ENCODE measurements at places on chromosomes 6 and 20.

DNA sequence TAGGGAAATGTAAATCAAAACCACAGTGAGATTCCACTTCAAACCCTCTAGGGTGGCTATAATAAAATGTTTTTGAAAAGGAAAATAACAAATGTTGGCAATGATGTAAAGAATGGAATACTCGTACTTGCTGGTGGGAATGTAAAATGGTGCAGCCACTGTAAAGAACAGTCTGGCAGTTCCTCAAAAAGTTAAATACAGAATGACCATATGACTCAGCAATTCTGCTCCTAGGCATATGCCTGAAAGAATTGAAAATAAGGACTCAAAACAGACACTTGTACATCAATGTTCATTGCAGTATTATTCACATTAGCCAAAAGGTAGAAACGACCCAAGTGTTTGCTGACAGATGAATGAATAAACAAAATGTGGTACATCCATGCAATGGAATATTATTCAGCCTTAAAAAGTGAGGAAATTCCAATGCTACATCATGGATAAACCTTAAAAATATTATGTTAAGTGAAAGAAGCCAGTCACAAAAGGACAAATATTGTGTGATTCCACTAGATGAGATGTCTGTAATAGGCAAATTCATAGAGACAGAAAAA, 10.2 kb upstream of the RNF114 start:
- no peak for DNase-seq

- DNase-seq: no peak
Observed at GRCh38 chr6:114712129-114712662, 369.4 kb upstream of the HS3ST5 start.

- peak; percentile 88 for DNase-seq
Observed at GRCh38 chr6:26594730-26595632, 1.8 kb upstream of the ABT1 start.

GRCh38 chr6:138972226-138972665, 15.8 kb downstream of the REPS1 start:
- no peak for DNase-seq

DNA sequence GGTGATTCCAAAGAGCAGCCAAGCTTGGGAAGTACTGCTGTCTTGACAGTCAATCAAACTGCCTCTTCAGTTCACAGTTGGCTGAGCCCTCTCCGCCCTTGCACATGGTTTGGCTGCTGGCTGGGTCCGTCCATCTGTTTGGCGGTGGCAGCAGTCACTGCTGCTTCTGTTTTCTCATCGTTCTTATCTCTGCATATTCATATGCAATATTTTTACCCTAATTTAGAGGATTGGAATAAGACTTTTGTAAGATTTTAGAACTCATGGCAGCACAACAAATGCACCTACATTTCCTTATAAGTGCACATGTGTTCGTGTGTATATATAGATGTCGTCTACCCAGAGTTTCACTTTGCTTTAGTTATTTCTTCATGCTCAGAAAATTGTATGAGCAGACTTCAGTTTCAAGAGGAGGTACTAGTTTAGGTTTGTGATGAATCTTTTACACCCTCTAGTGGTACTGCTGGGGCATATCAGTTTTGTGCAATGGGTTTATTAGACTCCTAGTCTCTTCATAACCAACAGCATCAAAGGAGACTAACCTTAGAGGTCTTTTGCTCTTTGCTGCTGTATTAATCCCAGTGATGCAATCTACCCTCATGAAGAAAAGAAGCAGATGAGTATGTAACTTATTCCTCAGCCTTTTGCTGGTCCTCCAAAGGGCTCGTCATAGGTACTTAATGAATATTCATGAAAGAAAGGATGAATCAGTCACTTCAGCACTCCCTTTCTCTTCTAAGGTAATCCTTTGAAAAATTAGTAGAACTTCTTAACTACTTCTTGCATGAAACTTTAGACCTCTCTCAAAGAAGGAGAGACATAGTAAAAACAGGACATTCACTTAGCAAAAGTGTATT, 44.3 kb downstream of the KHDC1L start:
- DNase-seq: peak; percentile 52

- peak; percentile 31 for DNase-seq
Observed at GRCh38 chr6:91697010-91697695, 1110.3 kb upstream of the MAP3K7 start.

- peak; percentile 70 for DNase-seq
Observed at GRCh38 chr20:4607287-4607713, 114.4 kb upstream of the PRND start.

DNA sequence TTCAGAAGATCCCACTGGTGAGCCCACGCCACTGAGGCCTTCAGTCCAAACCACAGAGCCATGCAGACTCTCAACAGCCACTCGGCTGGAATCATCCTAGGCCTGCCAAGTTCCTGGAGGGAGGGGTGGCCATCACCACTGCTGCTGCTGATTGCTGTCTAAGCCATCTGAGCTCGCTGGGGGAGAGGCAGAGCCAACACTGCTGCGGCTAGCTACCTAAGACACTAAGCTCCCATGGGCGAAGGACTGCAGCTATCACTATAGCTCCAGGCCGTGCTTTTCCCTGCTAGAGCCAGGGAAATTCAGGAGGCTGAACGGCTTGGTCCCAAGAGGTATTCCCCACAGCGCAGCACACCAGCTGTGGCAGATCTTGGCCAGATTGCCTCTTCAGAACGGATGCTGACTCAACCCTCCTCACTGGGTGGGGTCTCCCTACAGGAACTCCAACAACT, 73.6 kb downstream of the TBC1D32 start:
- DNase-seq: no peak

DNA sequence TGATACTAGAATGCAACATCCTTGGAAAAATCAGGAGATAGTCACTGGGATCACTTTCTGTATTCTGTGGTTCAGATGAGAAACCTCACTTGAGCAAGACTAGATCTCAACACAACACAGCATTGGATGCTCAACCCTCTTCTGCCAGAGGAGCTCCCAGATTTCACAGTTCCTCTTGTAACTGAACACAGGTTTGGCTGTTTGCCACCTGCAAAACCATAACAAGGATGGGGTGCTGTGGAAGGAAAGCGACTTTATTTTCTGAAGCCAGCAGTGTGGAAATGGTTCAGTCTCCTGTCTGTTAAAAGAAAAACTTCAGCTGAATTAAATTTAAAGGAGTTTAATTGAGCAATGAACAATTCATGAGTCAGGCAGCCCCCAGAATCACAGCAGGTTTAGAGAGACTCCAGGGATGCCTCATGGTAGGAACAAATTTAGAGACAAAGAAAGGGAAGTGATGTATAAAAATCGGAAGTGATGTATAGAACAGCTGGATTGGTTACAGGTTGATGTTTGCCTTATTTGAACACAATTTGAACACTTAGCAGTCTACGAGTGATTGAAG, 149.9 kb upstream of the UST start:
- DNase-seq: no peak

DNA sequence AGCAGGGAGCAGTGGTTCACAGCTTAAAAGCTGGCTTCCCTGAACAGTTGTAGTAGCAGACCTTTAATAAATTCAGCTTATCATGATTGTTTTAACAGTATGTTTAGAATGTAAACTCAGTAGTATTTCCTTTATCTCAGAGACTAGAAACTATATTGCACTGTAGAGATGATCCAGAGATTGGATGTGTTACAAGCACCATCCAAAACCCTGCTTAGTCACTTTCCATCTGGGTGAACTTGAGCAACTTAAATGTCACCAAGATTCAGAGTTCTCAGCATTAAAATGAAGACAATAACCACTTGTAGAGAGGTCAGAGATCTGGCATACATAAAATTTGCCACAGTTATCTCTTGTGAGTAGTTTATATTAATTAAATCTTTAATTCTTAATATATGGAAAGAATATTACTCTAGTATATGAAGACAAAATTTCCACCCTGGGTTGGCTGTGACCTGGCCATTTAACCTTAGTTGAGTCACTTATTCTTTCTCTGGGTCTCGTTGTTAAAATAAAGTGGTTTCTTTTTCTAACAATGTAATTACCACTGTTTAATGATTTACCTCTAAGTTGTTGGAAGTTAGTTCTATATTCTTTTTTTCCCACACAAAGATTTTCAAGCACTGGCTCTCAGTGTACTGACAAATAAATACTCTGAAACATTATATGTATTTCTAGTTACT, 239.2 kb upstream of the FKBP1C start:
- DNase-seq: no peak

DNA sequence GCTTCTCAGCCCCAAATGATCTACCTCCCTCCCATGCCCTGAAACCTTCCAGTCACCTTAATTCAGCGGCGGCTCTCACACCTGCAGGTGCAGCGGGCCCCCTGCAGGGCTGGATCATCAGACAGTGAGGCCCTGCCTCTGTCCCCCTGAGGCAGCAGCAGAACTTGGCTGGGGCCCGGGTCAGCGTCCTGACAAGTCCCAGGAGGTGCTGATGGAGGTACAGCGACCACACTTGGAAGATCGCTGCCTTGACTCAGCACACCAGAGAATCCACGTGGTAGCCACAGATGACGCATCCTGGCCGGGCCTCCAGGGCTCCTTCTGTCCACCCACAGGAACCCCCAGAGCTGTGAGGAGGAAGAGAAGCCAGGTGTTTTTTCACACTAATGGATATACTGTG, 116.4 kb upstream of the THBS2 start:
- DNase-seq: no peak

GRCh38 chr6:145189836-145190235, 545.5 kb downstream of the EPM2A start:
- DNase-seq: no peak

DNA sequence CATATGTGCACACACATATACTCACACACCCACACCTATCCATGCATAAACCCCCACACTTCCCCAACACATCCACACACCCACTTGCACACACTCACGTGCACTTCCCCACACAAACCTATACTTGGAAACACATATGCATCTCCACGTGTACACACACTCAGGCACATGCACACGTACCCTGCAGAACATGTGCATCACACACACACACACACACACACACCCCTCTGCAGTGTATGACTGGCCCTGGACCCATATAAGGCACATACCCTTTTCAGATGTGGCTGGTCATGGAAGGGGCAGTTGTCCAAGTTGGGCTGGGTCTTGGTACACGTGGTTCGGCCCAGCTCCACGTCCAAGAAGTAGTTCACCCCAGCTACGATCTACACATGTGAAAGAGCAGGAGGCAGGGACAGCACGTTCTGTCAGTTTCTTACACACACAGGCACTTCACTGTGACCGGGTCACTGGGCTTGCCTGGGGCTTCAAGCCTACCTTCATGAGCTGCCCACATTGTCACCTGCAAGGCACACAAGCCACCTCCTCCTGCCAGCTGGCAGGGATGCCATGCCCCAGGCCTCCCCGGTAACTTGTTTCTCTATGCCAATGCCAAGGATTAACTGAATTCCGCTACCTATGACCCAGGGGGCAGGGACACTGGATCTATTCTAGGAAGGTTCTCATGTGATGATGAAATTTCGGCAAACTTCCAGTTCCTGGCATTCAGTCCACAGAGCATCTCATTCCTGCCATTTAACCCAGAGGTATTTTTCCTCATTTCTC, 2.6 kb downstream of the CST3 start:
- no peak for DNase-seq

DNA sequence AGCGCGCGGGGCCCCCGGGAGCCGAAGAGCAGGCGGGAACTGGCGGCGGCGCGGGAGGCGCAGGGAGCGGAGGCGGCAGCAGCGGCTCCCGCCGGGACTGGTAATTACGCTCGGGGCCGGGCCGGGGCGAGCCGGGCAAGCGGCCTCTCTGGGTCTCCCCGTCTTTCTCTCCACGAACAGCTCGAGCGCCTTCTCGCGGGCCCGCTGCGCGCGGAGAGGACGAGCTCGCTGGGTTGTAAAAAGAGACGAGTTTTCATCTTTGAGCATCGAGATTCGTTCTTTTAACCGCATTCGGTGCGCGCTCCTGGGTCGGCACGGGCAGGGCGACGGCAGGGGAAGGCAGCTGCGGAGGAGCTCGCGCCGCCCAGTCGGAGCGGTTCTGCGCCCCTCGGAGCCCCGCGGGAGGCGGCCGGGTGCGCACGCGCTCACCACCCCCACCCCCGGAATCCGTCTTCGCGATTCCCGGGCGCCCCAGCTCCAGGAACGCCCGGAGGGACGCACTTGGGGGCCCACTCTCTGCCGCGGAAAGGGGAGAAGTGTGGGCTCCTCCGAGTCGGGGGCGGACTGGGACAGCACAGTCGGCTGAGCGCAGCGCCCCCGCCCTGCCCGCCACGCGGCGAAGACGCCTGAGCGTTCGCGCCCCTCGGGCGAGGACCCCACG, 38.0 kb downstream of the YTHDF1 start:
- DNase-seq: no peak

DNA sequence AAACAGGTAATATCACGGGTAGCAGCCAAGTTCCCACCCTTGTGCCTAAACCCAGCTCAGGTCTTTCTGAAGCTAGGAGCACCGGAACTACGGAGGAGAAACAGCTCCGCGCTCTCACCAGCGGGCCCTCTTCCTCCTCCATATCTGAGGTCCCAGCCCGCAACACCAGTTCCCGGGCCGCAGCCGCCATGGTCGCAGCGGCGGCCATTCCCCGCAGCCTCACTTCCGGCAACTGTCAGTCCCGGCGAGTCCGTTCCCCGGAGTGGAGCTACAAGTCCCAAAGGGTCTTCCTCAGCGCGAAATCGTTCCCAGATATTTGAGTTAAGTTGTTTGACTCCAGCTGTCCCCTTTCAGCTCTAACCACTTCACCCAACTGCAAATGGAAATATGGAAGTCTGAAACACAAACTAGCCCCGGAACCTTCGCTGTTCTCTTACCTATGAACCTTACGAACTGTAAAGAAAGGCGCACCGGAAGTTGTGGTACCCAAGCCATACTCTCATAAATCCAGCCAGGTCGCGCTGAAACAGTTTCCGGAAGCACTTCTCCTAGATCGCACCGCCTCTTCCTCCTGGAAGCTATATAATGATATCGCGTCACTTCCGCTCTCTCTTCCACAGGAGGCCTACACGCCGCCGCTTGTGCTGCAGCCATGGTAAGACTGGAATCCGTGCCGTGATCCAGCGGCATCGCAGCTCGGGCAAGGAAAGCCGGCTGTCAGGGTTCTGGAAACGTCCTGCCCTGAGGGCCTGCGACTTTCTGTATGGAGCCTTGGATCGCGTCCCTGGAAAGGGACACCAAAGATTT, at the start of the genes RPS18 and VPS52:
RPS18 (plus strand) TSS at position 608 of the 807 bp plus-strand sequence; CDS start at position 653, 45 bp downstream.
VPS52 (minus strand) TSS at position 409 of the 807 bp plus-strand sequence; CDS start at position 208, 201 bp downstream.
- DNase-seq: peak; percentile 97

DNA sequence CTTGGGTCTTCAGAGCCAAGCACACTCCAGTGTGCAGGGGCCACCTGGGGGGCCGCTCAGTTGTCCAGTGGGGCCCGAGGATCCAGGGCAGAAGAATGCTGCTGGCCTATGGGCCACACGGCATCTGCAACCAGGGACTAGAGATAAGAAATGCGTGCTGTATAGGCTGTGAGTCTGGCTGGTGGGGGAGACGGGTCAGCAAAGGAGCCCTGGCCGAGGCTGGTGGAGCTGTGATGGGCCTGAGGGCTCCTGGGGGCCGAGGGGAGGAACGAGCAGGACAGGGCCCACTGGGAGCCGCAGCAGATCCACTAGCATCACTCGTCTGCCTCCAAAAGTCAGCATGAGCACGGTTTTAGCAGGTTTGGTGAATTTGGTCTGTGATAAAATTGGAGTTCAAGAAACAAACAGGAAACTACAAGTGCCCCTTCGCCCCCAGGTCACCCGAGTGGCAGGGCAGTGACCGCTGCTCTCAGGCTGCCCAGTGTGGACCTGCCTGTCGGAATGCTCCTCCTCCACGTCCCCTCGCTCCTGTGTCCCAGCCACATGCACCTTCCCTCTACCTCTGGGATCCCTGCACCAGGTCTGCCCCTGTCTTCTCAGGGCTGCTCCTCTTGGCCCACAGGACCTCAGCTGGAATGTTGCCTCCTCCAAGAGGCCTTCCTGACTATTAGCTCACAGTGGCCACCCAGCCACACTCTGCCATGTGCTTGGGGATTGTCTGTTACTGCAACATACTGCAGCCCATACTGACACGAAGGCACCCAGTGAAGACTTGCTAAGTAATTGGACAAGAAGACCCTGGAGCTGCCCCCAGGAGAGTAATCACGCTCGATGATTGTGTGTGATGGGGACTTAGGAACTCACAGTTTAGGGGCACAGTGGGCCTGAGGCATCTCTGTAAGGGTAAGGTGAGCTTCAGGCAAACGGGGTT, 10.9 kb downstream of the ACSS1 start:
- DNase-seq: no peak
